A549 treated with ZK216348 at 1 μM for 4 hours (cell line): ENCODE measurements at places on chromosomes 16 and 17. TPM values are rescaled to one million over a fixed set of nuclear protein-coding genes. Genes with fewer than 3 reads are reported as not detected.

Gene CDRT15
- total RNA-seq, result not detected in 5 replicates

Gene CDH3
- total RNA-seq, result 0.15 to 0.68 TPM (median 0.20 TPM) in 5 replicates

Gene C17orf67
- 1.3 to 2.8 TPM (median 2.4 TPM) in 5 replicates for total RNA-seq

Gene OGFOD3
- total RNA-seq, result 13.4 to 25.8 TPM (median 23.9 TPM) in 5 replicates

Gene UMOD
- not detected in 5 replicates for total RNA-seq

Gene DNAI2
- not detected in 5 replicates for total RNA-seq

Gene ESRP2
- 0.06 to 0.40 TPM (median 0.15 TPM) in 5 replicates for total RNA-seq

Gene ADAD2
- total RNA-seq, result not detected in 5 replicates

Gene TLCD2
- total RNA-seq, result 1.3 to 2.0 TPM (median 1.6 TPM) in 5 replicates

Gene DNAAF1
- 0.18 to 0.28 TPM (median 0.22 TPM) in 4 of 5 replicates, not detected in the other for total RNA-seq

Gene TRAF4
- 41.3 to 86.1 TPM (median 77.9 TPM) in 5 replicates for total RNA-seq

Gene OR4D1
- not detected in 5 replicates for total RNA-seq

Gene CFAP97D1
- not detected in 5 replicates for total RNA-seq

Gene HAP1
- total RNA-seq, result 1.1 to 1.8 TPM (median 1.5 TPM) in 5 replicates

Gene GPR139
- total RNA-seq, result not detected in 5 replicates

Gene SGSM2
- total RNA-seq, result 26.7 to 49.5 TPM (median 42.3 TPM) in 5 replicates

Gene FLYWCH2
- 34.4 to 57.2 TPM (median 48.8 TPM) in 5 replicates for total RNA-seq
